HT-29 (cell line): ENCODE measurements at places on chromosomes 5 and 9. TPM values are rescaled to one million over a fixed set of nuclear protein-coding genes. Genes with fewer than 3 reads are reported as not detected.

GRCh38 chr5:132824426-132824825 is 6.0 kb downstream of the SHROOM1 start:
- no peak for DNase-seq

DNA sequence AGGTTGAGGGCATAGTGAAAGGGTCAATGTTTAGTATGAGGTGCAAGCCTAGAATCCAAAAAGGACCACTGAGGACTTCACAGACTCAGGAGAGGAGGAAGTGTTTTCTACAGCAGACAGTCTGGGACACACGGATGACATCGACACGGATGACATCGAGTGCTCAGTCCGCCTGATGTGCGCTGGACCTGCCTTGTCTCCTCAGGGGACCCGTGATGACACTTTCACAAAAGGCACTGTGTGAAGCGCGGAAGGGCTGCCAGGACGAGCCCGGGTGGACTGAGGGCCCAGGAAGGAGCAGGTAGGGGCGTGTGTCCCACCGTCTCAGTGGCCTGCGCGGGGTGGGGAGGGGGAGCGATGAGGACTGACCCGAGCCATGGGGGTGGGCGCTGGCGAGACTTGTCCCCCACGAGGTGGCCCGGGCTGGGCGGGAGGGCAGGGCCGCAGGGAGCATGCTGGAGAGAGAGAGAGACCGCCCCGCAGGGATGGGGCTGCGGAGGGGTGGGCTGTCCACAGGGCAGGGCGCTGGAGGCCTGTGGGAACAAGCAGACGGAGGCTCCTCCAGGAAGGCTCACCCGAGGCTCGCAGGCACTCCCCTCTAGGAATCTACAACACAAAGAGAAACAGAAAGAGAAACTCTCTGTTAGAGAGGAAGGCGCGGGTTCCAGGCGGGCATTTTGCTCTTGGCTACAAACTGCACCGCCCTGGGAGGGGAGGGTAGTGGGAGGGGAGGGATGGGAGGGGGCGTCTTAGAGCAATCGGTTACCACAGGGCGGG is 54.9 kb downstream of the USP20 start:
- no peak for DNase-seq

- peak; percentile 26 for DNase-seq
These were observed 81.0 kb downstream of the ESM1 start for GRCh38 chr5:54904425-54904824.

C5orf58 gene
- total RNA-seq, result not detected in 2 replicates

DNA sequence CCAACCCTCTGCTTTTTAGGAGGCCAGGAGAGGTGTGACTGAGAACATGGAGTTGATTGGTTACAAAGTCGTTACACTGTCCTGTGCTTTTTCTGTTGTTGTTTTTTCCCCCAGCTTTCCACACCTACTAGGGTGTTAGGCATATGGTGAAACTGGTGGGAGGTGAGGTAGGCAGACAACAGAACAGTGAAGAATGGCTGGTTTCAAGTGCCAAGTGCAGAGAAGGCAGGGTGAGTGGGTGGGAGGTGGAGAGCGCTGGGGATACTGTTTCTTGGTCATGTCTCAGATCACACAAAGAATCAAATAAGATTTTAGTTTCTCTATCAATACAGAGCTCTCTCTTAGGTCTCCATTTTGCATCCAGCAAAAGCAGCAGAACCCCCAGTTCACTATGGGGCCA is 2.2 kb upstream of the SPTAN1 start:
- DNase-seq, result no peak
